MCF 10A (cell line): ENCODE measurements at places on chromosomes 1 and 21. TPM values are rescaled to one million over a fixed set of nuclear protein-coding genes. Genes with fewer than 3 reads are reported as not detected.

The FNDC5 gene
- total RNA-seq: not detected in 2 replicates

The ZNF436 gene
- total RNA-seq: 6.5 and 8.0 TPM in 2 replicates

The RIIAD1 gene
- total RNA-seq: not detected in 2 replicates

The MR1 gene
- total RNA-seq: 33.4 and 46.6 TPM in 2 replicates

The MATN1 gene
- 0.32 and 0.47 TPM in 2 replicates for total RNA-seq

The MYOG gene
- total RNA-seq: not detected in 2 replicates

DNA sequence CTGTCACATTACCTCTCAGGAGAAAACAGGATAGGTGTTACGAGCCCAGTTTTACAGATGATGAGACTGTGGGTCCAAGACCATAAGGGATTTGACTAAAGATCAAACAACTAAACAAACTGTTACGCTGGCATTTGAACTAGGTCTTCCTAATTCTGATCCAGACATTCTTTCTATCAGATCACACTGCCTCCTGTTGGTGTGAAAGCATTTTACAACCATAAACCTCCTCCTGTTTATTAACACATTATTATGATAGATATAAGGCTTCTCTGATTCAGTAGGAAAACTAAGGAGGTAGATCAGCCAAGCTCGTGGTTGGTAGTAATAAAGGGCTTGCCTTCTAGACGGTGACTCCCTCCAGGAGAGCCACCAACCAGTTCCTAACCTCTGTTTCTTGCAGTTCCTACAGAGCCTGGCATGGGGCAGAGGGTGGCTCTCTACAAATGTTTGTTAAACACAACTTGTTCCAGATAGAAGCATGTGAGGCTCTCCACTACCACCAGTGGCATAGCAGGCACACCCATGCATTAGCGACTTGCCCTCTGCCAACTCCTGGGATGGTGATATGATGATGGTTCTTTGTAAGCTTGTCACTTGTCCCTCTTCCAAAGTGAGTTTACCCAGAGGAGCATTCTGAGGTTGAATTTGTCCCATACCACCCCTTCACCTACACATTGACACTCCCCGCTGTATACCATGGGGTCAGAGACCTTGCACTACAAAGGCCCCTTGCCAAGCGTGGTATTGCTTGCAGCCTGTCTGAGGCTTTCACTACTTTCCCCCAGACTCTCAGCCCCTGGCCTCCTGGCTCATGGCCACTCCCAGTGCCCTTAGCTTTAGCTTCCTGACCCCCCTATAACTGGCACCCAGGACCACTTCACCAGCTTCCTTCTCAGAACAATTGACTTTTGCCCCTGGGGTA, 96.4 kb upstream of the HOOK1 start:
- H3K27me3 ChIP-seq: no peaks in the 10 kb centered on the region
- DNase-seq: peak; percentile 53
- H3K4me1 ChIP-seq: no peaks in the 10 kb centered on the region
- H3K27ac ChIP-seq: no peak overlapping the region
- no peaks in the 10 kb centered on the region for H3K36me3 ChIP-seq

GRCh38 chr1:26099780-26100179, 11.8 kb upstream of the PDIK1L start:
- no peaks in the 10 kb centered on the region for H3K36me3 ChIP-seq
- H3K27me3 ChIP-seq: no peaks in the 10 kb centered on the region
- no peak overlapping the region for H3K27ac ChIP-seq
- peaks cover 8% of the 10 kb centered on the region for H3K4me1 ChIP-seq

- no peak overlapping the region for H3K4me3 ChIP-seq
- no peak overlapping the region for H3K27ac ChIP-seq
- no peak for DNase-seq
- peaks cover 15% of the 10 kb centered on the region for H3K36me3 ChIP-seq
Measured at GRCh38 chr1:225446981-225447615, 19.3 kb upstream of the LBR start.

- H3K4me3 ChIP-seq: no peak overlapping the region
- peaks cover 91% of the 10 kb centered on the region for H3K36me3 ChIP-seq
- H3K27ac ChIP-seq: no peak overlapping the region
- H3K27me3 ChIP-seq: no peaks in the 10 kb centered on the region
- H3K4me1 ChIP-seq: no peaks in the 10 kb centered on the region
Measured at GRCh38 chr1:19101244-19101643, 108.8 kb downstream of the UBR4 start.

DNA sequence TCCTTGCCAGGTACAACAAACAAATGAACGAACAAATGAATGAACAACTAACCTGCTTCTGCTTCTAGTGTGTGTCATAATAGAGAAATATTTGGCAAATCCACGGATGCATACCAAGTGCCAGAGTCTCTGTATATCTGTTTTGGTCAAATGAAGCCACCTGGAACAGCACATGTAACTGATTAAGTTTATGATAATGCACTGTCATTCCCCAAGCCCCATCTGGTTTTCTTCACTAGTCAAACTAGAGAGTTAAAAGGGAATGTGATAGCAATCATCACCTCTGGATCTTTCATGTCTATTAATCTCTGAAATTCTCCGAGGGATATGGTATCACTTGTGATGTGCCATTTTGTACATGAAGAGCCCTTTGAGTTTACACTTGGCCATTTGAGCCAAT, 21.0 kb upstream of the SCAF4 start:
- H3K27ac ChIP-seq: no peak overlapping the region
- H3K27me3 ChIP-seq: no peaks in the 10 kb centered on the region
- no peak overlapping the region for H3K4me3 ChIP-seq
- H3K36me3 ChIP-seq: no peaks in the 10 kb centered on the region
- H3K4me1 ChIP-seq: peaks cover 7% of the 10 kb centered on the region
- no peak for DNase-seq

DNA sequence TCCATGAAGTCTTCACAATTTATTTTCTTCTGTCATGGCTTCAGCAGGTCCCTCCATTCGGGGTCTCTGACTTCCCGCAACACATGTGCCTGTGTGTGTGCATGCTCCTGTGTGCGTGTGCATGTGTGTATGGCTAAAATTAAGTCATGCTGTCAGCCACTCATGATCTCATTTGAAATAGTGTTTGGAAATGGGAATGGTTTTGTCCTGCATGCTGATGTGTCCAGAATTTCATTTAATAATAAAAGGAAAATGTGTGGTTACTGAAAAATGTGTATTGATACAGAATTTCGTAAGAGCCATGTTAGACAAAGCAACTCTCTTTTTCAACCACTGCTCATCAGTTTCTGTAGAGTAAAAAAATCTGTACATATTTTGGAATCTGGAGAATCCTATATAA, 123.8 kb upstream of the PRDX6 start:
- no peak overlapping the region for H3K4me3 ChIP-seq
- H3K27me3 ChIP-seq: no peaks in the 10 kb centered on the region
- DNase-seq: no peak
- no peaks in the 10 kb centered on the region for H3K36me3 ChIP-seq
- peaks cover 10% of the 10 kb centered on the region for H3K4me1 ChIP-seq

GRCh38 chr21:34642211-34643075, 26.4 kb upstream of the CLIC6 start:
- no peak for DNase-seq
- H3K27ac ChIP-seq: no peak overlapping the region
- H3K36me3 ChIP-seq: no peaks in the 10 kb centered on the region

GRCh38 chr1:78440381-78440793, 50.4 kb upstream of the PTGFR start:
- peaks cover 6% of the 10 kb centered on the region for H3K4me1 ChIP-seq
- H3K4me3 ChIP-seq: no peak overlapping the region

DNA sequence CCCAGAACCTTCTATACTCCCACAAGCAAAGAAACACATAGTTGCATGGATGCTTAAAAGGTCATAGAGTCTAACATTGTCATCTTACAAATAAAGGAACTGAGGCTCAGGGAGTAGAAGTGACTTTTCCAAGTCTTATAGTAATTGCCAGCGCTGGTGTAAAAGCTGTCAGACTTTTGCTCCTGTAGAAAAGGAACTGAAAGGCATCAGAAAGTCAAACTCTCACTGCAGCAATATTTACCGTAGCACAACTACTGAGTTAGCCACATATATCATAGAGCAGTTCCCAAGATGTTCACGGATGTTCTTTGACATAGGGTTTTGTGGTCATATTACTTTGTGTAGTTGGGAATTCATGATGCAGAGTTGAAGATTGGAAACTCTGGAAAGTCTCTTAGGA, 16.6 kb upstream of the USP24 start:
- H3K27me3 ChIP-seq: no peaks in the 10 kb centered on the region
- no peak overlapping the region for H3K27ac ChIP-seq
- DNase-seq: no peak
- H3K4me3 ChIP-seq: no peak overlapping the region

DNA sequence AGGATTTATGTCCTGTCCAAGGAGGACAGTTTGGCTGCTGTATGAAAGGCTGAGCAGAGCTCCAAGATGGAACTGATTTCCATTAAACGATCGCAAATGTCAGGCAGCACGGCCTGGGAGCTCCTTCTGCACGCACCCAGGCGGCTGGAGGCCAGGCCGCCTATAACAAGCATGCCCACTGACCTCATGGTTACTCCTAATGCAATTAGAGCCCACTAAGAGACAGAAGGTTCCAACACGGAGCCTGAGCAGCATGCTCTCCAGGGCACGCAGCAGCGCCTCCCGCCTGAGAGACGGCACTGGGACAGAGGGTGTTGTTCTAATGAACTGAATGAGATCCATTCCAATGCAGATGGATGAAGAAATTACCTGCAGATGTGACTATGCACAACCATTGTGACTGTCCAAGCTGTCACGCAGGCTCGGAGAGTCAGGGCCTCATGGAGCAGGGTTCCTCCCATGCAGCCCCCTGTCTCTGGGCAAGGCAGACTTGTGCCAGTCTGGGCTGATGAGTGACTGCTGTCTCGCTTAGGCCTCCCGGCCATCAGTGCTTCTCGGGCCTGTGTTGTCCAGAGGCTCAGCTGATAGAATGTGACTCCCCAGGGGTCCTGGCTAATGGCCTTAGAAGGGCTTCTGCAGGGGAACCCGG, 25.2 kb upstream of the CDCA8 start:
- no peak overlapping the region for H3K4me3 ChIP-seq
- no peak for DNase-seq
- H3K27me3 ChIP-seq: peaks cover 12% of the 10 kb centered on the region
- H3K27ac ChIP-seq: no peak overlapping the region
- no peaks in the 10 kb centered on the region for H3K4me1 ChIP-seq

GRCh38 chr1:32335790-32336590, at the start of gene MARCKSL1:
MARCKSL1 (minus strand) TSS chr1:32336233; CDS start chr1:32336033, 200 bp downstream.
- no peak within 1 kb of the TSS for H3K27ac ChIP-seq
- no peaks in the 10 kb centered on the region for H3K27me3 ChIP-seq
- peaks cover 7% of the 10 kb centered on the region for H3K36me3 ChIP-seq
- no peak for DNase-seq

DNA sequence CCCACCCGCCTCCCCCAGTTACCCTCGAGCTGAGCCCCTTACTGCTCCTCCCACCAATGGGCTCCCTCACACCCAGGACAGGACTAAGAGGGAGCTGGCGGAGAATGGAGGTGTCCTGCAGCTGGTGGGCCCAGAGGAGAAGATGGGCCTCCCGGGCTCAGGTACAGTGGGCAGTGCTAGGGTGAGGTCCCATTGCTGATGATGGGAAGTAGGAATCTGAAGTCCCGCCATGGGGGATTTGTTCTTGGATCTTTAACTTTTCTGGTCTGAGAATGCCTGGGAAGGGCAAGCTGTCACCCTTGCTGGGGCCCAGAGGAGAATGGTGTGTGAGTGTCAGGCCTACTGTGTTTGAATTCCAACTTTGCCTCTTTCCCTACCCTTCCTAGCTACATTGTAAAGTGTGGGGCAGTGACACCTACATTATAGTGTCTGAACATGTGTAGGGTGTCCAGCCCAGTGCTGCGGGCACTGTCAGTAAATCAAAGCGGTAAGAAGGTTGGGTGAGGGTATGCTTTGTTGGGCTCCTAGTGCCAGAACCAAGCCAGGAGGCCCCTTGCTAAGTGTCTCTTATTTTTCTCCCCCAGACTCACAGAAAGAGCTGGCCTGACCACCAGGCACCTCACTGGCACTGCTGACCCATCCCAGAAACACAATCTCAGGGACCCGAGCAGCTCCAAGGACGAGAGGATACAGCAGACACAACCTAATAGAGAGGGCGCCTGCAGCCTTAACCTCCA, 44.7 kb downstream of the YARS1 start:
- no peak overlapping the region for H3K4me3 ChIP-seq
- H3K4me1 ChIP-seq: peaks cover 36% of the 10 kb centered on the region
- H3K27ac ChIP-seq: peak overlapping the region; percentile 64
- H3K36me3 ChIP-seq: peaks cover 70% of the 10 kb centered on the region
- H3K27me3 ChIP-seq: no peaks in the 10 kb centered on the region

DNA sequence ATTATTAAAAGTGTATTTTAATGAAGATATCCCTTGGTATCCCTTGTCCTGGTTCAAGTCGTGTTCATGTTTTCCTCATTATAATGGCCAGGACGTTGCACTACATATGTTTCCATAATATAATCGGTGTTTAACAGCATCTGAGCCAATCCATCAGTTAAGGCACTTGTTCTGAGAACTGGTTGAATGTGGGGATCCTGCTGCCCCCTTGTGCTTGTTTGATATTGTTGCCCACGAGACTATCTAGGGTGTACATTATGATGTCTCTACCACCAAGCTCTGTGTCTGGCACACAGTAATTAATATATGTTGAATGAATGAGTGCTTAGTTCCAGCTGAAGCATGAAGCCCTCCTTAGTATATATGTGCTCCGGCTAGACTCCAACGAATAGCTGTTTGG, 193.0 kb downstream of the CACNA1E start:
- H3K27me3 ChIP-seq: peaks cover 12% of the 10 kb centered on the region
- no peaks in the 10 kb centered on the region for H3K4me1 ChIP-seq
- H3K4me3 ChIP-seq: no peak overlapping the region
- no peaks in the 10 kb centered on the region for H3K36me3 ChIP-seq

DNA sequence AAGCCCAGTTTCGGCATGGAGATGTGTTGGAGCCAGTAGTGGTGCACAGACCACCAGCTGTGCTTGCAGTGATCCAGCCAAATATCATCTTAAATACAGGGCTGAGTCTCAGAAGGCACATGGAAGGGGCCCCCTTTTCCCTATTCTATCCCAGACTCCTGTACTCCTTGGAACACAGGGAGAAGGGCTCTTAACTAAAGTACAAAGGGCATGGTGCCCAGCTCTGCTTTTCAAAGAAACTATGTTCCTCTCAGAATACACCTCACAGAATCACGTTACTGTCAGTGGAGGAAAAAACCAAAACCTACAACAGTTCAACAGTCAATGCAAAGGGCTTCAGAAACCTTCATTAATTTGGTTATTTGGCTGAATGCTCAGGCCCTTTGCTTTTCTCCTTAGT, 180.6 kb upstream of the C1orf105 start:
- H3K27ac ChIP-seq: no peak overlapping the region
- H3K4me1 ChIP-seq: no peaks in the 10 kb centered on the region
- no peaks in the 10 kb centered on the region for H3K27me3 ChIP-seq

DNA sequence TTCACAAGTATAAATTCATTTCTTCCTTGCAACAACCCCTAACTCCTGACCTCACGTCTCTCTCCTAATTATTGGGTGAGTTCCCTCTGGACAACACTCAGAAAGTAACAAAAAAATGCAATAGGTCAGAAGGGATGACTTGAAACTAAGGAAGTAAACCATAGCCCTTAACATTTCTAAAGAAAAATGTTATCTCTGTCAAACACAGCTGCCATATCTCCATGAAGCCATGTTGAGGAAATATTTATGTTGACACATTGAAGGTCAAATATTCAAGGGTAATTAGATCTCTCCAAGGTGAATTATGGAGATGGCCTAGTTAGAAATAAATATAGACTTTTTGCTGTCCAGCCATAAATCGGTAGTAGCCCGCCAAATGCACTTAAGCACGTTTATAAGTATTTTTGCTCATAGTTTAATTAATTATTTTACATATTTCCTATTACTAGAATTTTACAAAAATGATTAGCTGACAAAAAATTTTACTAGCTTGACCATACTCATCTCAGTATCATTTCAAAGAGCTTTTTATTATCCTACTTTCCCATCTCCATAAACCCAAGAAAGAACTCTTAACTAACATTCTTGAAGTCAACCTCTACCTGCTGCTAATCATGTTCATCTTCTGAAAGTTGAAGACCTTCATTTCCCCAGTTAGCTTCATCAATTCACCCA, 160.1 kb upstream of the PKN2 start:
- DNase-seq: no peak
- H3K4me3 ChIP-seq: no peak overlapping the region
- no peaks in the 10 kb centered on the region for H3K4me1 ChIP-seq
- H3K27ac ChIP-seq: no peak overlapping the region
- H3K36me3 ChIP-seq: no peaks in the 10 kb centered on the region
- no peaks in the 10 kb centered on the region for H3K27me3 ChIP-seq
